ENCODE measurements at places on chromosomes 13 and 19.
A peak's percentile ranks its signal among the peaks of the same experiment; 100 is the strongest.

GRCh38 chr13:32407854-32408253, 20.1 kb downstream of the N4BP2L1 start:
- peak; percentile 26 for DNase-seq

DNA sequence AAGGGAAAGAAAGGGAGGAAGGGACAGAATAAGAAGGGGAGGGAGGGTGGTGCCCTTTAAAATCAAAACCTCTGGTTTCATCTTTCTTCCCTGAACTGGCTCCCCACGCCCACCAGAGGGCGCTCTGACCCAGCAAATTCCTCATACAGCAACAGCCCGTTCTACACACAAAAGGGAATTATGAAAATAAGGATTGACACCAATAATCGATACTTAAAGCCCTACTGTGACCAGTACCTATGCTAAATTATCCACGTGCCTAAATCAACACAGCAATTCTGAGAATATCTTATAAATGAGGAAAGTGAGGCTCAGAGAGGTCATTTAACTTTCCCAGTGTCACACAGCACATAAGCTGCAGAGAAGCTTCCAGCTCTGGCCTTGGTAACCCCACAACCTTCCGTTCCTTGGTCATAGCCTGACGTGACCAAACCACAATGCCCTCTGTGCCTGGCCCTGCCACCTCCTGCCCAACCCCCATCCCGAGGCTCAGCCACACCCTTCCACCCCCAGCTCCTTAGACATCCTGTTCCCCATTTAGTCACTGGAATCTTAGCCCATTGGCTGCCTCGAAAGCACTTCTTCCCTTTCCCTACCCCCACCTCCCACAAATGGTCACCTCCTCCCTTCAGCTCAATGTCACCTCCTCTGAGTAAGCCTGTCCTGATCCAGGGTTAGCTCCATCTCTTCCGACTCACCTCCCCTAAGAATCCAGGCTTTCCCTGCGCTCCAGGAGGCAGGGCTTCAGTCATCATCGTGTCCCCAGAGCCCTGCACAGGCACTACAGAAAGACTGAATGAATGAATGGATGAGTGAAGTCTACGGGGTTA, 34.2 kb upstream of the PNMA8B start:
- peak; percentile 75 for DNase-seq

GRCh38 chr13:33316890-33317289, 31.3 kb upstream of the STARD13 start:
- DNase-seq = no peak

DNA sequence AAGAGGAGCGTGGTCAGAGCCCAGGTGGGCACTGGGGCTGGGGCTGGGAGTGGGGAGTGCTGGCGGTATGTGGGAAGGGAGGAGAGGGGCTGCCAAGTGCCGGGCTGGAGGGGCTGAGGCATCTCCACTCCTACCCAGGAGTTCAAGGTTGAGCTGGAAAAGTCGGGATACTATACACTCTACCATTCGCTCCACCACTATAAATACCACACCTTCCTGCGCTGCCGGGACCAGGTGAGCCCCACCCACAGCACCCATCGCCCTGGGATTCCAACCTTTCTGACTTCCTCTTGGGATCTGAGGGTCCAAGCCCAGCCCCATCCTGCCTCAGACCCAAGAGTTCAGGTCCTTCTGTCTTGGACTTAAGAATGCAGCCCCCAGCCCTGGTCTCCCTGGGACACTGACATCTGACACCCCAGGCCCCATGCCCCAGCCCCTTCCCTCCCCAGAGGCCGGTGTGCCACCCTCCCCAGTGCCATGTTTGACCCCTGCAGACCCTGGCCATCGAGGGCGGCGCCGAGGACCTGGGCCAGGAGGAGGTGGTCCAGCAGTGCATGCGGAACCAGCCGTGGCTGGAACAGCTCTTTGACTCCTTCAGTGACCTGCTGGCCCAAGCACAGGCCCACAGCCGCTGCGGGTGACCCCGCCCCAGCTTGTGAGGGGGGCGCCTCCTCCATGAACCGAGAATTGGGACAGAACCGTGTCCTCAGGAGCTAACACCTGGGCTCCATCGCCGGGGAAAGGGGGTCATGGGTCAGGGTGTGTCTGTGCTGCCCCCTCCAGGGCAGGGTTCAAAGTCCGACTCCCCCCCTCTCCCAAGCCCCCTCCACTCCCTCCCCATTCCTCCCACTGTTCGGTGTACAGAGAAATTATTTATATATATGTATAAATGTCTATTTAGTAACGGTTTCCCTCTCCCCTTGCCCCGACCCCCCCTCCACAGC, 14.7 kb downstream of the RRAS start:
- DNase-seq = no peak

DNA sequence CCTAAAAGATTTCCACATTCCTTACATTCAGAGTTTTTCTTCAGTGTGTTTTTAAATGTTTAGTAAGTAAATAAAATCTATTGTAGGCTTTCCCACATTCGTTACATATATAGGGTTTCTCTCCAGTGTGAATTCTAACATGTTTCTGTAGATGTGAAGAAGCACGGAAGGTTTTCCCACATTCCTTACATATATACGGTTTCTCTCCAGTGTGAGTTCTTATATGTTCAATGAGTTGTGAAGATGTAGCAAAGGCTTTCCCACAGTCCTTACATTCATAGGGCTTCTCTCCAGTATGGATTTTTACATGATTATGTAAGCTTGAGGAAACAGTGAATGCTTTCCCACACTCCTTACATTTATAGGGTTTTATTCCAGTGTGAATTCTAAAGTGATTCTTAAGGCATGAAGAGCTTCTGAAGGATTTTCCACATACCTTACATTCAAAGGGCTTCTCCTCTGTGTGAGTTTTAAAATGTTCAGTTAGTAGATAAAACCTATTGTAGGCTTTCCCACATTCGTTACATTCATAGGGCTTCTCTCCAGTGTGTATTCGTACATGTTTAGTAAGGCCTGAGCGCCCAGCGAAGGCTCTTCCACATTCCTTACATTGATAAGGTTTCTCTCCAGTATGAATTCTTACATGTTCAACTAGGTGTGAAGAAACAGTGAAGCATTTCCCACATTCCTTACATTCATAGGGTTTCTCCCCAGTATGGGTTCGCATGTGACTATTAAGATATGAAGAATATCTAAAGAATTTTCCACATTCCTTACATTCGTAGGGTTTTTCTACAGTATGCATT, 18.2 kb downstream of the ZNF121 start:
- DNase-seq = no peak

All from activated CD4-positive, alpha-beta memory T cell treated with anti-CD3 and anti-CD28 coated beads, Interleukin-2, amount 10 ng/mL, durations not matched to agents 7 days and 5 days (primary cell).